ENCODE measurements at places on chromosomes 3 and 15.

DNA sequence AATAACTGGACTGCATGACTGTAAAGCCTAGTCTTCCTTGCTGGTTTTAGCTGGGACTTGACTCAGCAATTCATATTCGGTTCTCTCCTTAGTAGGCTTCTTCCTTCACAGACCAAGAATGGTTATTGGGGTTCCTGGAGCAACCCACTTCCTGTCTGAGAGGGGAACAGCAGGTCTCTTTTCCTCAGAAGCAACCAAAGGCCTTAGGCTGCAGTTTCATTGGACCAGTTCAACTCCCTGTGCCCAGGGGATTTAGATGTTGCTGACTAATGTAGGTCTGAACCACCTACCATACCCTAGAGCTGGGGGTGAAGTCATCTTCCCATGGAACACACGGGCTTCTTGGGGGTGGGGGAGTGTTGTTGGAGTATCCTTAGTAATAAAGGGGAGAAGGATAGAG is 84.0 kb upstream of the SKOR1 start:
- DNase-seq, result peak; percentile 10

GRCh38 chr3:44870375-44871061 is 3.9 kb upstream of the TGM4 start:
- DNase-seq, result no peak

- DNase-seq, result no peak
Measured at GRCh38 chr3:22360970-22361369, 610.0 kb upstream of the ZNF385D start.

GRCh38 chr3:36496684-36497633 is 116.7 kb downstream of the STAC start:
- peak; percentile 65 for DNase-seq

GRCh38 chr15:44099671-44100070 is 95.4 kb downstream of the FRMD5 start:
- DNase-seq, result no peak

DNA sequence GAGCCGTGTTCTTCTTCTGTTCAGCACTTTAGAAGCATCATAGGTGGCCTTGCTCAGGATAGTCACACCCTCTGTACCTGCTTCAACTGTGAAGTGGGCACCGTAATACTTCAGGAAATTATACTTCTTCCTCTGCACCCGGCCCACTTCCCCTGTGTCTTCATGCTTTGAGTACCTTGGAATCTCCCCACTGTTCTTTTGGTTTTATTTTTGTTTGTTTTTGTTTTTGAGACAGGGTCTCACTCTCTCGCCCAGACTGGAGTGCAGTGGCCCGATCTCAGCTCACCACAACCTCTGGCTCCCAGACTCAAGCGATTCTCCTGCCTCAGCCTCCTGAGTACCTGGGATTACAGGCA is 1.7 kb downstream of the P2RY14 start:
- DNase-seq, result no peak

GRCh38 chr3:113214917-113215595 is 3.7 kb downstream of the BOC start:
- no peak for DNase-seq

DNA sequence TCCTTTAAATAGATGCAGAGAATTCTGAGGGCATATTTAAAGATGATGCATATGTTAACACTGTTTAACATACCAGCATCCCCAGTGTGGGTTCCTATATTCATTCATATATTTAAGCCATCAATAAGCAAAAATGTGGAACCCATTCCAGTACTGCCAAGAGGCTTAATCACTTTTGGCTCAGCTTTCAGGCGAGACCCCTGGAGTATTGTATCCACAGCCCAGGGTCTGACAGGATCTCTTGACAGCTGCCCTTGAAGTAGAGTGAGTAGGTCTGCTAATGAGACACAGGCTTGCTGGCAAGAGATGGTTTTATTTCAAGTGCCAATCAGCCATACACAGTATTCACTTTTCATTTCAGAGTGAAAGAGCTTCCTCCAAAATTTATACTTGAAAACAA is 367.3 kb downstream of the OCA2 start:
- DNase-seq, result no peak

DNA sequence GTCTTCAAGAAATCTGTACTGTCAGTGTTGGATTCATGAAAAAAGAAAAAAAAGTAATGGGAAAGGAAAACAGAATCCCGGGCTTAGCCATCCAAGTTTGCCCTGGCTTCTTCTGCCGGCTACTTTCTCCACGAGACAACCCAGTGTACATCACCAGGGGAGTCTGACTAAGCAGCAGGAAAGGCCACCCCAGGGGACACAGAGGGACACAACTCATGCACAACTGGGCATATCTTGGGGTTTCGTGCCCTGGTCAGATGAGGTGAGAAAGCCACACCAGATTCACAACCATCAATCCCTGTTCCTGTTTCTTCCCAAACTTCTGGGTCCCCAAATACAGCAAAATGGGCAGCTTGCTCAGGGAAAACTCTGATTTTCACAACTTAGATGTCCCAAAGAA is 33.2 kb downstream of the ADAMTS17 start:
- DNase-seq, result no peak

DNA sequence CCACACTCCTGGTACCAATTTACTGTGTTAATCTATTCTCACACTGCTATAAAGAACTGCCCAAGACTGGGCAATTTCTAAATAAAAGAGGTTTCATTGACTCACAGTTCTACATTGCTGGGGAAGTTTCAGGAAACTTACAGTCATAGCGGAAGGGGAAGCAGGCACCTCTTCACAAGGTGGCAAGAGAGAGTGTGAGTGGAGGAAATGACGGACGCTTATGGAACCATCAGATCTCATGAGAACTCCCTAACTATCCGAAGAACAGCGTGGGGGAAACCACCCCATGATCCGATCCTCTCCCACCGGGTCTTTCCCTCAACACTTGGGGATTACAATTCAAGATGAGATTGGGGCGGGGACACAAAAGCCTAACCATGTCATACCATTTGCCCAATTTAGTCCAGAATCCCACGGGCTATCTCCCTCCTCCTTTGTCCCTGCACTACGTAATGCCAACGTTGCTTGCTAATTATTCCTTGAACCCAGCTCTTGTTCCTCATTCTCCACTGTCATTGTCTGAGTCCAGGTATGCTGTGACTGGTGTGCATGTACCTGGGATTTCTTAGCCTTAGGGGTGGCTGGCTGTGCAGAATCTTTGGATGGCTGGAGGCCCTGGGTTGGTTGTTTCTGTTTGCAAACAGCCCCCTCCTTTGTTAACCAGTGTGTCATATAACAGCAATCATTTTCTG is 3.4 kb downstream of the PIGZ start:
- no peak for DNase-seq

- no peak for DNase-seq
Measured at GRCh38 chr3:67937498-67938118, 283.2 kb upstream of the SUCLG2 start.

GRCh38 chr15:57732526-57733331 is 26.2 kb downstream of the POLR2M start:
- DNase-seq, result peak; percentile 84

GRCh38 chr3:149535333-149535685 is 60.8 kb downstream of the TM4SF4 start:
- no peak for DNase-seq

DNA sequence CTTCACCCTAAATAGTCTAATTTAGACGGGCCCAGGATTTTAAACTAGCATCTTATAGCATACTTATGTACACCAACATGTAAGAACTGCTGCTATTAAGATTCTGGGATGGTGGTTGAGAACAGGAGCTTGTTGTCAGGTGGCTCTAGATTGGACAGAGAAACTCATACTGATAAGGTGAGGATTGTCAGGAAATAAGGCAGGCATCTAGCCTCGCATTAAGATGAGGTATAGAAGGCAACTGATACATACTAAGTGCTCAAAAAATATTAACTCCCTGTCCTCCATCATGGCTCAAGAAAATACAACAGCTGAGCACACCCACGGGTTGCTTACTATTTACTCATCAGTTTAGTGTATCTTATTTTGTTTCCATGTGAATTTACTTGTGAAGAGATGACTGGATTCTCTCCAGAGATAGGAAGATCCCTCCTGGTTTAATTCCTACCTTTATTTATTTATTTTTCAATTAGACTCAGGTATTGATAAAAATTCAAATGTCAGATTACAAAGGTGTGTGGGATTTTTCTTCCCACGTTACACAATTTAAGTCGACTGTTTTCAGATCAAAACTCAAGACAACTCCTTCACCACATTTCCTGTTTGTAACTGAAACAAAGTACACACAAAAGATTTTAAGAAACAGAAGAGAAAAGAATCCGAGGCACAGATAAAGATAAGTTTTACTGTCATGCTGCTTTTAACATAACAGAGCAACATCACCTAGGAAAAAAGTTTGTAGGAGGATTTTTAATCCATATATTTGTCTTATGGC is at the start of gene TRAT1:
TSS of gene TRAT1 (plus strand) at position 664 of the 775 bp plus-strand sequence. CDS start 142 bp downstream, outside the sequence.
- no peak for DNase-seq

DNA sequence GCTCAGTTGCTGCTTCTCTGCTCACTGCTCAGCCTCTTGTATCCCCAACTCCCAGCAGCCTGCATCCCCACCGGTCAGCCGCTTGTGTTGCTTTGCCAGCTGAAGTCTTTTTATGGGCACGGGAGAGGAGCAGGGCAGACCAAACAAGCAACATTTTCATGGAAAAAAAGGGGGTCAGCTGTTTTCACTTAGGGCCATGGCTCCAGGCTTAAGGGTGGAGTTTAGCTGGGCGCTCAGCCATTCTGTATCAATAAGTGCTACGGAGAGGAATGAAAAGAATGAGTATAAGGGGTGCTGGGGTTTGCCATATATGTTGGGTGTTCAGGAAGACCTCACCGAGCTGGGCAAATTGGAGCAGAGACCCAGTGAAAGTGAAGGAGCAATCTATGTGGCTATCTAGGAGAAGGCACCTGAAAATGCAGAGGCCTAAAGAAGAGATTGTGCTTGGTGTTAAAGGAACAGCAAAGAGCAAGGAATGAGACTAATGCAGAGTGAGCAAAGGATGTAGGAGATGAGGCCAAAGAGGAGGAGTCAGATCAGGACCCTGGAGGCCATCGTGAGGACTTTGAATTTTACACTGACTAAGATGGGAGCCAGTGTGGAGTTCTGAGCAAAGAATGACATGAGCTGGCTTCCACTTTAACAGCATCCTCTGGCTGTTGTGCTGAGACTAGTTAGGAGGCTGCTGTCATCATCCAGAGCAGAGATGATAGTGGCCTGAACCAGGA is 16.6 kb upstream of the IREB2 start:
- DNase-seq, result no peak

DNA sequence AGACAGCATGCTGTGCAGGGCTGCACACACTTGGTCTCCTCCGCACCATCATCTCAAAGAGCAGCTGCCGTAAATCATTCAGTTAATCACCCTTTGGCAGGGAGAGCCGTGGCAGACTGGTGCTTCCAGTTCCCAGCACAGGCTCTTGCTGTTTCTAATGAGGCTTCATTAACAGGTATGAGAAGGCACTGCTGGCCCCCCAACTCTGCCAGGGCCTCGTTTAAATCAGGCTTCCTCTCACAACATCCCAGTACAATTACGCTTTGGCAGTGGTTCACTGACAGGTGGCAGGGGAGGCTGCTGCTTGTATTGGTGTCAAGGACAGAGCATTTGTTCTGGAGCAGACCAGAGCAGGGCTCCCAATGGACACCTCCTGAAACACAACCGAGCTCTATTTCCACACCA is 77.1 kb downstream of the BFSP2 start:
- DNase-seq, result no peak

GRCh38 chr15:40081691-40082194 is 26.9 kb downstream of the BMF start:
- DNase-seq, result peak; percentile 65

DNA sequence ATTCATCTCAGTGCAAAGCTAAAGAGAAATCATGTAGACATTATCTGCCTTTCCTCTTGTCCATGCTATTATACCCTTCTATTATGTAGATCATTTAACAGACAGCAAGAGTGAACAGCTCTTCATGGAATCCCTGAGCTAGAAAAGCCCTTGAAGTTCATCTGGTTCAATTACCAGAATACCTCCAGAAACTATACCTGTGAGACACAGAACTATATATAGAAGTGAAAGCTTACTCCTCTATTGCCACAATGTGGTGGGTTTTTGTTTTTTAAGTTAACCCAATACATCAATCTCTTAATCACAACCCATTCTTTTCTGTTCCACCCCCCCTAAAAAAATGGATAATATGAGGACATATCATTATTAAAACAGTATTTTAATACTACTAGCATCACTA is 347.7 kb downstream of the PLCL2 start:
- DNase-seq, result no peak

- DNase-seq, result no peak
Measured at GRCh38 chr15:92653366-92653765, 2.2 kb downstream of the FAM174B start.

DNA sequence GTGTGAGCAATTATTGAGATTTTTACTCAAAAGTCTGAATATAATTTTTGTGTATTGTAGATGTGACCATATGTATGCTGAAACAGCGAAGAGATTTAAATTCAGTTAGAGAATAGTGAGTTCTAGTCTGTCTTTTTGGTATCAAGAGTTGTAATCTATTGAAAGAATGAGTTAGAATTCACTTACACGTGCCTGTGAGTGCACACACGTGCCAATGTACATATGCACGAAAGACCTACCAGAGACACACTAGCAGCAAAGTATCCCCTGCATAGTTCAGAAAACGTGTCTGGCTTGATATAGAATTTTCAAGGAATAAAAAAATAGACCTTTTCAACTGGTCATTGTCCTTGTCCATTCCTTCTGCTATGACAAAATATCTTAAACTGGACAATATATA is 64.8 kb upstream of the BHLHE40 start:
- DNase-seq, result no peak

DNA sequence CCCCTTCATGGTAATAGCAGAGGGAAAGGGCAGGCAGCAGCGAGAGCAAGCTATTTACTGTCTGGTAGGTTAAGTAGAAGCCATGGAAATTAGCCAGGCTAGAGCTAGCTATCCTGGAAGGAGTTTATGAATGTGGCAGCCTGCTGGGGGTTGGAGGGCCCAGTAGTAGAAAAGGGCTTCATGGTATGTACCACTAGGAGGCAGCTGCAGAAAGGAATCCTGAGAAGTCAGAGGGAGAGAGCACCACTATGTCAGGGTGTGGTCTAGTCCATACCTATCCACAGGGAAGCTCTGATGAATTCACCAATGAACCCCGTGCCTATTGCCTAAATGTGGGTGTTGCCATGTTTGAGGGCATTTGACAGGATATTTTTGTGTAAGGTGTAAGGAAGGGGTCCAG is 55.0 kb downstream of the PLAAT1 start:
- no peak for DNase-seq

DNA sequence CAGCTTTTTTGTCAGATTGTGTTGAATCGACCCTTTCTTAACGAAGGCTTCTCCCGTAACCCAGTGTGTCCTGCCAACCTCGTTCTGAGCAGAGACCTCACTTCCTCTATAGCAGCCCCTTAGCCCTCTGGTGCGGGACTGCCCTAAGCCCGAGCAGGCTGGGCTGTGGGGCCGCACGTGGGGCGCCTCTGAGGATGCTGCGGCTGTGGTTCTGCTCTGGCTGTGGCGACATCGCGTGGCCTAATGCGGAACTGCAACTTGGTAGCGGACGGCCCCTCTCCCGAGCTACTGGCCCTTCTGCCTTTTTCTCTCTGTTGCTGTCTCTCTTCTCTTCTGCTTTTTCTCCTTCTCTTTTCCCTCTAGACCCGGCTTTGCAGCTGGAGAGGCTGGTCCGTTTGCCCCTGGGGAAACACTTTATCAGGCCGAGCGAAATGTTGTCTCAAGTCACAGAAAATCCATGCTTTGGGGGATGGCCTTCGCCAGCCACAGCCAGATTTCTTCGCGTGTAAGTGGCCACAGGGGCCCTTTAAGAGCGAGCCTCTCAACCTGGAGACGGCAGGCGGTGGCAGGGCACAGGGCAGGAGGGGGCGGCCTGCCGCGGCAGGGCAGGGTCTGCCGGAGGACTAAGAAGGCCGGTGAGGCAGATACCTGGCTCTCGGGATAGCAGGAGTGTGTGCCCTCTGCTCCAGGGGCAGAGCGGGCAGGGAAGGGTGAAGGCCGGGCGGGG is 19.4 kb upstream of the KIF23 start:
- DNase-seq, result peak; percentile 87

GRCh38 chr15:80932513-80932815 is 57.2 kb downstream of the MESD start:
- no peak for DNase-seq

Data from hematopoietic multipotent progenitor cell treated with erythropoietin and hydrocortisone succinate and interleukin-3 and kit ligand, for 6 days (in vitro differentiated cells).